ENCODE measurements at places on chromosomes 4 and X.

DNA sequence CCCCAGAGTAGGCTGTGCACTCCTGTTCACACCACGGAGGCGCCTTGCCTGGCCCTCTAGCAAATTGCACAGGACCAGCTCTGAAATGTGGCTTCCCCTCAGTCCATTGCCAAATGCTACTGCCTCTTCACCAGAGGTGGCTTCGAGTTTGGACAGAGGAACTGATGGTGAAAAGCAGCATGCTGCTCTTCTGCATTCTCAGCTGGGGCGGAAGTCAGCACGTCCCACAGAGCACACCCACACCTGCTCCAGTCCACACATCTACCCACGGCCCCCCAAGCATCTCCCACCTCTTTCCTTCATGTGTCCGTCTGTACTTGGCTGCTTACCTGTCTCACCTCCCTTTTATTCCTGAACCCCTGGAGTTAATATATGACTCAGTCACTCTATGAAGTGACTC lies 43.5 kb downstream of the LRP2BP start:
- DNase-seq = no peak

GRCh38 chr4:155245105-155245504 lies 36.7 kb downstream of the NPY2R start:
- no peak for DNase-seq

DNA sequence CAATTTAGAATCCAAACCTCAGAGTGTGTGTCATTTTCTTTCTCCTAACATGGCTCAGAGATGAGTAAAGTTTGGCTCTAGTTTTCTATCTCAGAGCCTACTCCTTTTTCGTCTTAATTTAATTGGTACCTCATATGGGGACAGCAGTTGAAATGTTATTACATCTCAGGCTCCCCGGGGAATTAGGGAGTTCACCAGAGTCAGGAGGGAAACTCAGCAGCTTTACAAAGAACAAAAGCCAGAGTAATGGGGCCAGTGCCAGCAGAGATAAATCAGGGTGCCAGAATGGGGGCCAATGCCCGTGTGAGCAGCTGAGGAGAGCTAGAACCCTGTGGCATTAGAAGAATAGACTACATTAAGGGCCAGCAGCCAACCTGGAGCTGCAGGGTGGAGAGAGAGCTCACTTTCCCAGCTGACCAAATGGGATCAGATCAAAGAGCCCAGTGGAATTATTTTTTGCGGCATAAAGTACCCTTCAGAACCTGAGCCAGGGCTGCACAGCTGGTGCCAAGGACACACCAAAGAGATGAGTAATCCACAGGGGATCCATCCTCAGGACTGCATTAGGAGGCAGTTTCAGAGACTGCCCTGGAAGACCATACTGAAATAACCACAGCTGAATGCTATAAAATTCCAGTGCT lies 207.1 kb upstream of the DKK2 start:
- DNase-seq = no peak

DNA sequence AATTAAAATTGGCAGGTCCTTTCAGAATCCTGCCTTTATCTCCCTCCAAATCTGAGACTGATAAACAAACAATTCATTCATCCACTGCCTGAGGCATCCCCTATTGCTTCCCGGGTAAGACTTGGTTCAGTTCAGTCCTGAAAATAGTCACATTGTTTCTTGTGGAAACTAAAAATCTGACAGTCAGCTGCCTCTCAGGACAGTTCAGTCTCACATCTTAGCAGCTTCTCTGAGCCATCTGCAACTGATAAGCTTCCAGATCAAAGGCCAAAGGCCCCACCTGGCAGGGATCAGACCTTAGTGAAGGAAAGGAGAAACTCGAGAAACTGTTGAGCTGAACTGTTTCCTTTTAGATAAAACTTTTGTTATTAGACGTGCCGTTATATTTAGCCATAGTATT lies 264.5 kb downstream of the IL15 start:
- no peak for DNase-seq

GRCh38 chrX:82945332-82945731 lies 562.8 kb upstream of the POU3F4 start:
- DNase-seq = no peak

GRCh38 chr4:123497340-123497739 lies 100.7 kb downstream of the SPRY1 start:
- DNase-seq = no peak

- DNase-seq = no peak
Observed at GRCh38 chr4:5034206-5034605, 14.9 kb upstream of the CYTL1 start.

DNA sequence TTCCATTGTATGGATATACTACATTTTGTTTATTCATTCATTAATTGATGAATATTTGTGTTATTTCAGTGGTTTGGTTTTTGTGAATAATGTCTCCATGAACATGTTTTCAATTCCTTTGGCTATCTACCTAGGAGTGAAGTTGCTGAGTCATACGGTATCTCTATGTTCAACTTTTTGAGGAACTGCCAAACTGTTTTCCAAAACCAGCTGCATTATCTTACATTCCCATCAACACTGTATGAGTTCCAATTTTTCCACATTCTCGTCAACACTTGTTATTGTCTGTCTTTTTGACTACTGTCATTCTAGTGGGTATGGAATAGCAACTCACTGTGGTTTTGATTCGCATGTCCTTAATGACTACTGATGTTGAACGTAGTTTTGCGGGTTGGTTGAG lies 388.6 kb upstream of the MAGEB2 start:
- DNase-seq = no peak

DNA sequence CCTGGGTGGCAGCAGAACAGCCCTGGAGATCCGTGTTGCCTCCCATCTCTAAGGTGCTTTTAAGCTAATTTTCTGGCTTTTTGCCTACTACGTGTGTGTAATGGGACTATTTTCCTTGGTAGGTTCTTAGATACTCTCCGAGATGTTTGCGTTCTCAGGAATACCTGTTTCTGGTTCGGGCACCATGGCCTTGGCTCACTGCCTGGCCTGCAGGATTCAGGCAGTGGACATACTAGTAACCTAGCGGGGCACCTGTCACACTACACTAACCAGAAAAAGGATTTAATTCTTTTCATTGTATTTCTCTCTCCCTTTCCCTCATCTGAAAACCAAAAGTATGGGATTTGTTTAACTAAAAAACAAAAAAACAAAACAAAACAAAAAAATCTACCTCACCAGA lies 29.2 kb downstream of the FHIP1A start:
- no peak for DNase-seq
